ENCODE measurements at places on chromosomes 13 and 19.

DNA sequence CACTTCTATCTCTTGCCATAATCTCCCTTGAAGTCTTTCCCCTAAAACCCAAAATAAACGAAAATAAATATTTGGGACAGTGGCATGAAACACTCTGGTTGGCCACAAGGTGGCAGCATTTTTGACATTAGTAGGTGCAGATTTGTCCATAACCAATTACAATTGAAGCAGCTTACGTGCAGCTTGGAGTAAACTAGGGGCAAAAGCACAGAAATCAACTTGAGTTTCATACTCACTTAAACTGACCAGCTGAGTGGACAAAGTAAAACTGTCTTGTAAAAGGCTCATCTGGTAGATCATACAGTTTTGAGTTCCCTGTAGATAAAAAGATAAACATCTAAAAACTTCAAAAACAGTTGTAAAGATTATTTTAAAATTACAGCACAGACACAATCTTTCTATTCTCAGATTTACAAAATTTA is 18.8 kb downstream of the PDCD5 start:
- no peak for DNase-seq

GRCh38 chr13:107865643-107866031 is 349.7 kb downstream of the LIG4 start:
- DNase-seq, result no peak

DNA sequence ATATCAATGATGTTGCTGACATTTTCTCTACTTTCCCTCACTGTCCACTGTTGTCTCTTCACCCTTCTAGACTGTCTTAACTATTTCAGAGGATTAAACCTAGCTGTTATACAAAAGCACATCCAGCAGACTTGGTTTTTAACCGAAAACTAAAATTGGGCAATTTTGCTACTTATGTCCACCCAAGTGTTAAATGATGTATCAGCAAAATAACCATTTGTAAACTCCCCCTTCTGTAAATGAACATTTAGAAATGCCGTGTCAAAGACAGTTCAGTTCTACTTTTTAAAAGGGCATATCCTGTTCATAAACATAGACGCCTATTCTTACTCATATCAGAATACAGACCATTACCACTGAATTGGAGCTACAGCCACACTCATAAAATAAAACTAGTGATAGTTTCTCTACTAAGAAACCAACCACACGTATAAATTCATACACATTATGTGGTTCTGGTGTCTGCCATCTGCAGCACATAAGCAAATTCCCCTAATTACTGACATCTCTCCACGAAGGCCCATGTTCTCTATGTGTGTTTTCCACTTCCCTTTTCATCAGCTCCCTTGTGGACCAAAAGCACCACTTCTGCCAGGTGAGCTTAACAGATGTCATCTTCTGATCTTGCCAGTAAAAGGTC is 1091.8 kb downstream of the PCDH9 start:
- DNase-seq, result no peak

- DNase-seq, result no peak
Observed at GRCh38 chr13:108407495-108407894, 138.0 kb downstream of the TNFSF13B start.

DNA sequence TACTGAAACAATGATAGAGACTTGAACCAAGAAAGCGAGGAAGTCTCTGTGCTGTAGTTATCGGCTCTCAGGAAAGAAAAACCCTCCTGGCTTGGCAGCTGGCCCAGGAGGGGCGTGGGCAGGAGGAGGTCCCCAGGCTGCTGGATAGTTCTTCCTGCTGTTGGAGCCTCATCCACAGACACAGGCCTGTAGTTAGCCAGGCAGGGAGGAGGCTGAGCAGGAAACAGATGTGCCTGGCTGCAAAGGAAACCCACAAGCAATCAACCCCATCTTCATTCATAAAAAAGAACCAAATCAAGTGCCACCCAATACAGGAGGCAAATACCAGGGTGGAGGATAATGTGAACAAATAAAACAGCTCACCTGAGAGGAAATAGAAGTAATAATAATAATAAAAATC is 86.2 kb downstream of the IRS2 start:
- DNase-seq, result no peak

DNA sequence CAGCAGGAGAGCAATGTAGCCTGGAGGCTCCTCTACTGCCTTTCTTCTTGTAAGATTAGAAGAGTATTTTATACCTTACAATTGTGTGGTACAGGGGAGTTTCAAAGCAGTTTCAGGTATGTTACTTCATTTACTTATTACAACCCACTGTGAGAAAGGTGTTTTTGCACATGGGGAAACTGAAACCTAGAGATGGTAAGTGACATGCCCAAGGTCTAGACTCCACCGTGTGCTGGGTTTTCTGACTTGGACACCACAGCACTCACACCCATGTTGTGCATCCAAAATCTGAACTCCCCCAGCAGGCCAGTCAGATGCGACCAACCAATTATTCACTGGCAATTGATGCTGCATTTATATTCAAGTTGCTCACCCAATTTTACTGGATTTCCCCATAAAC is 22.8 kb downstream of the ERICH6B start:
- no peak for DNase-seq

DNA sequence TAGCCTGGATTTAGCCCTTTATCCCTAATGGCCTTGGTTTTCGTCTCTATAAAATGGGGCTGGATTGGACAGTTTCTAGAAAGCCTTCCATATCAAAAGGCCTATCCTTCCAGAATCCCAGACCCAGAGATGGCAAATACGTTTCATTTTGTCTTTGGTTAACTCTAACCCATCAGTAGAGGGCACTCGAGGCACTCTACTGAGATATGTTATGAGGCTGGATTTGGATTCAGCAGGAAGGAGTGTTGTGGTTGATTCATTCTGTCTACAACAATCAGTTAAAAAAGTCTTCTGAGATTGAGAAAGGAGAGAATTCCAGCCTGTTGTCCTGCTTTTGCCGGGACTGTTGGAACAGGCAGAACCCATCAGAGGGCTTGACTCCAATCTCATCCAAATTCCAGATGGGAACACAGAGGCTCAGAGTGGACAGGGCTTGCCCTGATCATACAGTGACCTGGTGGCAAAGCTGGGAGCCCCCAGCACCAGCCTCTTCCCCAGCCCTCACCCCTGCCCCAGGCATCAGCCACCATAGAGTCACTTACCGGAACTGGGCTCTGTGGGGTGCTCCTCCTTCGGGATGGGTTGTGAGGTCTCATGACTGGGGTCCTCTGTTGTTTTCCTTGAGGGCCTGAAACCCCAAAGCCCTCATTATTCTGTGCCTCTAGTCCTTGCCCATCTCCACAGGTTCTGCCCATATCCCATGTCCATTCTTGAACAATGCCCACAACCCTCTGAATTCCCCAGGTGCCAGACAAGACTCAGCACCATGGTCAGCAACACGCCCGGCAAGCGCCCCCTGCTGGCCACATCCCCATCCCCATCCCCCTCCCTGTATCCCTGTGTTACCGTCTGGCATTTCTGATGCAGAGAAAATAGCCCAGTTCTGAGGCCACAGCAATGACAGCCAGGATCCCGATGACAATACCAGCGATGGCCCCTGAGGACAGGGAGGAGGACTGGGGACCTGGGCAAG is 12.3 kb upstream of the ZNF180 start:
- DNase-seq, result no peak

- DNase-seq, result no peak
Observed at GRCh38 chr13:111654531-111654930, 334.1 kb downstream of the TEX29 start.

DNA sequence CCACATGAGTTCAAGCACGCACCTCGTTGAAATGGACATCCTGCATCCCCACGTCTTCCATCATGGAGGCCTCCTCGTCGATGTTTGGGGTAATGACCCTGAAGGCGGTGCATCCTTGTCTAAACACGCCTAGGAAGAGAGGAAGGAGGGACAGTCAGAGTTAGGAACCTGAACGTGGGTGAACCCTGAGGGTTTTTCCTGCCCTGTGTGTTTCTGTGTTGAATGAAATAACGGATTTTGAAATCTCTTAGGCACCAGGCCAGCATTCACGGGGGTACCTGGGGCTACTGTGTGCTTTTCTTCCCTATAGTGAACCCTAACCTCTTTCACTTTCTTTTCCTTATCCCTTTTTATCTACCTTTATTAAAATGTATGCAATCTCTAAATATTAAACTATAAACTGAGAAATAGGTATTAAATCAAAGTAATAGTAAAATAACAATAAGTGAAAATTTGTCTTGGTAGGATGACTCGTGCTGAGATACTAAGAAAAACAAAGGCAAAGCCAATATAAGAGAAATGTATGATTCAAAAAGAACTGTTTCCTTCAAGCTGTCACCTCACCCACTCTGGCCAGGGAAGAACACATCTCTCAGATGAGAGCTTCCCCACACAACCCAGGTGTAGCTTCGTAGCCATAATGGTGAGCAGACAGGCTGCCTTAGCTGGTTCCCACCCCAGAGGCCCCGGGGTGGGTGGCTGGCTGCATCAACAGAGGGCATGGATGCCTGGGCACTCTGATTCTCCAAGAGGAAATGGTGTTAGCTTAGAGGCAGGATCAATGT is 72.1 kb upstream of the SLC15A1 start:
- DNase-seq, result no peak

GRCh38 chr13:79525064-79525857 is 44.3 kb downstream of the NDFIP2 start:
- DNase-seq, result no peak

DNA sequence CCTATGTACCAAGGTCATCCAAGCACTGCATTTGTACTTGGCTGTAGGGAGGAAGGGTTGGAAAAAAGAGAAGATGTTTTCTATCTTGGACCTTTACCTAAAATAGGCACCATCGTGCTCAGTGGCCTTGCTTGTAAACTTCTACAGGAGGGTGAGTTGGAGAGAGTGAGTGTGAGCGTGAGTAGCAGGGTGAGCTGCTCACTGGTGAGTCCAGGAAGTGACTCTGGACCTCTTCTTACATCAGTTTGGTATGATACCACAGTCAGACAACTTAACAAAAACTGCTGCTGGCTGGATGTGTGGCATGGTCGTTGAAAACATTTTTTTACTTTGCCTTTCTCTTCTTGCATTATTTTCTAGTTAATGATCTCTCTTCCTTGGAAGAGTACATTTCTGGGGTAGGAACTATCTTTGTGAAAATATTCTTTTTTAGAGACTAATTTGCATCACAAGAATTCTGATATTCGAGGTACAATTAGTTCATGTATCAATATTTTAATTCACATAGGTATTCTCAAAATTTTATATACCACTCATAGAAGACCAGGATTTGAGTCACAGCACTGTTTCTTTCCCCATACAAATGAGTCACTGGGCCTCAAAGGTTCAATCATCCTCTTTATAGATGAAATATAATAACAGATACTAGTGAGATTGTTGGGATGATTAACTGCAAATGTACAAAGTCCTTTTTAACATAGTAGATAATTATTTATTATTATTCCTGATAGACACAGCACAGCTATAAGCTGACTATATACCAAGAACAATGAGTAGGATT is 651 bp downstream of the SERPINE3 start:
- no peak for DNase-seq

GRCh38 chr19:34274284-34274826 is 20.0 kb downstream of the GARRE1 start:
- no peak for DNase-seq

GRCh38 chr13:112342841-112343361 is 33.3 kb upstream of the SPACA7 start:
- DNase-seq, result no peak

- no peak for DNase-seq
Observed at GRCh38 chr19:5891938-5892771, 11.4 kb downstream of the NDUFA11 start.

GRCh38 chr19:7883105-7883504 is 5.2 kb upstream of the LRRC8E start:
- no peak for DNase-seq

GRCh38 chr13:111371720-111372119 is 51.3 kb downstream of the TEX29 start:
- no peak for DNase-seq

DNA sequence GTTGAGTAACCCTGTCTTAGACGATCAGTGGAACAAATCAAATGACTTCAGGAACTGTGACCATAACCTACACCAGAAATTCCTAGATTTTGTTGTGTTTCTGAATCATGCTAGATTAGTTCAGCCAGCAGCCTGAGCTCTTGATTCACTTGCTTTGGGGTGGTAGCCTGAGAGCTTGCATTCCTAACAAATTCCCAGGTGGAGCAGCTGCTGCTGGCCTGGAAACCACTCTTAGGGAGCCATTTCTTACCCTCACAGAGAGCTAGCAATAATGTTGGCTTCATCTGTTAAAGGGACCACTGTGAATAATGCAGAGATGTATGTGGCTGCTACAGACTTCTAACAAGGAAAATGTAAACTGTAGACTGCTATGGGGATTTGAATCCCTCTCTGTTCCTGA is 388.1 kb upstream of the PRR20A start:
- DNase-seq, result no peak
